ENCODE measurements at places on chromosomes 1 and 21. TPM values are rescaled to one million over a fixed set of nuclear protein-coding genes. Genes with fewer than 3 reads are reported as not detected.

Gene FMO4
- 13.8 TPM for total RNA-seq

Gene CELA2B
- total RNA-seq: 0.32 TPM

Gene CFAP74
- total RNA-seq: 0.11 TPM

Gene PROK1
- not detected for total RNA-seq

Gene OR2L8
- 0.53 TPM for total RNA-seq

Gene LCE1E
- total RNA-seq: not detected

Gene REN
- total RNA-seq: 0.26 TPM

Gene OR14K1
- not detected for total RNA-seq

Gene RUNX3
- total RNA-seq: 0.37 TPM

Gene LORICRIN
- total RNA-seq: not detected

Gene NBPF1
- total RNA-seq: 137 TPM

Gene OR2AK2
- not detected for total RNA-seq

Measured in urinary bladder (tissue), 4 donors.